ENCODE measurements at places on chromosomes 13 and 19.

DNA sequence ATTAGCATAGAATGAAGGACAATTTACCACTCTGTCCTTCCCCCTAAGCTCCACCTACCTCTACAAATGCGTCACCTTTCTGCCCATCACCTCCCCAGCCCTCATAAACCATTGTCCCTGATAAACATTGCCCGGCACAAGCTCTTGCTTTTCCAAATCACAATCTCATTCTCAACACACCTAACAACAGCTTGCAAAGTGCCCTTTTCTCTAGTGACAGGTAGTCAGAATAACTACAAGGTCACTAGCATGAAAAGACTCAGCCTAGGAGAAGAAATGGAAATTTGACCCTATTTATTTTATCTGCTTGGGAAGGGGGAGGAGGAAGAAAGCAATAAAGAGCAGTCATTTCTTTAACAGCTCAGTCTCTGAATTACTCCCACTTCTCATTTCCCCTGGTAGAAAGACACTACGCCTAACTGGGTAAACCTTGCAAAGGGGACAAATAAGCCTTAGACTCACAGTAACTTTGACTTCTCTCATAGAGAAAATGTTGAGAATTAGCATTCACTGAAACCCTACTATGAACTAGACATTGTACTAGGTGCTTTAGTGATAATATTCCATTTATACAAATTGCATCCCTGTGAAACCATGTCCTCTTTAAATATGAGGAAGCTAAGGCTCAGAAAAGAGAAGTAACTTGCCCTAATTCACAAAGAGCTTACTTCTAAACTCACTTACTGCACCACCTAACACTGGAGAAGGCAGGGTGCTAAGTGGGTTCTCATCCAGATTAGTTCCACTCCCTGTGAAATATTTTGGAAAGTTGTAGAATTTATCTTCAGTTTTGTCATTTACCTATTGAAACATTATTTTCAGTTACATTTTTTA lies 116.2 kb upstream of the FNDC3A start:
- DNase-seq = no peak

DNA sequence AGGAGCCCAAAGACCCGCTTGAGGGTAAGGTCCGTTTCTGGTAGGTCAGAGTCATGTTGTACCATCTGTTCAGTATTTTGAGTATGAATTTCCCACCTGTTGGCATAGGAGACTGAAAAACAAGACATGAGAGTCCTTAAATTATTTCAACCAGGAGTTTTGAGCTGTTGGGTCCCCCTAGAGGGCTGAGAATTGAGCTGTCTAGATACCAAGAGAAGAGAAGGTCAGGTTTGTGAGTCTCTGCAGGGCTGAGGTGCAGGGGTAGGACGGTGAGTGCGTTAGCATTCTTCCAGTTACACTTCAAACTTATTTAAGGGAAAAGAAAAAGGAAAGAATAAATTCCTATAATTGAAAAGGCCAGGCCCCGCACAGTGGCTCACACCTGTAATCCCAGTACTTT lies 5.0 kb downstream of the CBLC start:
- no peak for DNase-seq

DNA sequence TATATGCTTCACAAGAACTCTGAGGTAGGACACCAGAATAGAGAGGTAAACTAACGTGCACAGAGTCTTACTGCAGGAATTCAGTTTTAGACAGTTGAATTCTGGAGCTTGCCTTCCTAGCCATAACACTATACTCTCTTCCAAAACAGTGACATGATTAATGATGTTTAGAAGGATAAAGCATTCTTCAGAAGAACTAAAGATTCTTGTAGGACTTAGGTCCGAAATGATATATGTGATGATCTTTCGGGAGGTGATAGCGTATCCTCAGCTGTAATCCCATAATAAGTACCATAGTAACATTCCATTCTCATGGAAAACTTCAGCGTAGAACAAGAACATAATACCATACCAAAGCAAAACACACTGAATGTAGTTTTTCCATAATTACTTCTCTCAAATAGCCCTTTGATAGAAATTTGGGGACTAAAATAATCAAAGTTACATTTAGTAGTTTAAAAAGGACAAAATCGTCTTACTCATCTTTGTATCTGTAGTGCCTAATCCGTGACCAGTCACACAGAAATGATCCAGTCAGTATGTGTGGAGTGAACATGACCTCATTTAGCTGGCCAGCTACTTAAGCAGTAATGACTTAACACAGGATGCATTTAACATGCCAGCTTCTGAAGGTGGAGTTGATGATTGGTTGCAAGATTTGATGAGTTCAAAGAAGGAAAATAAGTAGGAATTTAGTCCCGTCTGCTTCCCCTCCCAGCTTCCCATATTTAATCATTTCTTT lies 38.4 kb downstream of the PIBF1 start:
- no peak for DNase-seq

DNA sequence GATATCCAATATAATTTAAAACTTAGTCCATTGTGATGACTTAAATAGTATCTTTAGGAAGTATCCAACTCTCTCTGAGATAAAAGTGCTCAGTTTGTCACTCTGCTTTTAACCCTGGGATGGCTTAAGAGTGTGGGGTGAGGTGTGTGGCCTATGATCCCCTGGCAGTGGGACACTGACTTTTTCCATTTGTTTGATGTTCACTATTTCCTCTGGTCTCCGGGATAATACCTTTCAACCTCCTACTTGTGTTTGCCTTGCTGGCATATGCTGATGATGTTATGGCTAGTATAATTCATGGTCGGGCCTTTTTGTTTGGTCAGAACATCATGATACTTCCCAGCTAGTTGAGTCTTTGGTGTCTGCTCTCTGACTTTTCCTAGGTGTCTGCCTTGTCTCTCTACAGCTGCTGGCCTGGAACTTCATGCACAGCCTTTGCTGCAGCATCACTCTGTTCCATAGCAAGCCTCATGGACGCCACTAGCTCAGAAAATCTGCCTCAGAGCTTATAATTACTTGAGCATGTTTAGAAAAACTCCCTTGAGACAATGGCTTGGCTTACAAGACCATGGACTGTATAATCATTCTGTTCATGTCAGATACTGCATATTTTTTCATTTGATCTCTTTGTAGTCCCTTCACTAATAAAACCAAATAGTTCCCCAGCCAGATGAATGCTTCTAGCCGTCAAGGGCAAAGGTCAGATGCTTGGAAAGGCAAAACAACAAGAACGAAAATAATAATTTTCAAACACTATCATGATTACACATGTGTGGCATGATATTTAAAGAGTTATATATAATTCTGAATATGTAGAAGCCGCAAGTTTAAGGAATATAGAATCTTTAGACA lies 75.2 kb downstream of the WDFY2 start:
- DNase-seq = no peak

GRCh38 chr13:59471106-59471505 lies 692.6 kb downstream of the DIAPH3 start:
- no peak for DNase-seq

GRCh38 chr19:29819986-29820385 lies 8.2 kb downstream of the CCNE1 start:
- DNase-seq = no peak

GRCh38 chr13:46504036-46504435 lies 48.9 kb upstream of the LRCH1 start:
- DNase-seq = no peak

DNA sequence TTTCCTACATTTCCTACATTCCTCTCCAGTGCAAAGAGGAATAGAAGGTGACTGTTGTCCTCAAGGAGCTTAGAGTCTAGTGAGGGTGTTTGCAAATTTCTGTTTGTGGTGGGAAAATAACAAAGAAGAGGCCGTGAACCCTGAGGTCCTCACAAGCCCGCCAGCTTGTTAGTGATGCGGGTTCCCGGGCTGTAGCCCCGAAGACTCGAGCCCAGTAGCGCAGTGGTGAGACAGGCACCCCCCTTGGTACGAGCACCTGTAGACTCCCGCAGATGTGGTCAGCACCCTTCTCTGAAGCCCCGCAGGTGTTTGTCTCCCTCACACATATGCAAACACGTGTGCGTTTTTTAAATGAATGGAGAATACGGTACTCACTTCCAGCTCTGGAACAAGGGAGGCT lies 26.5 kb upstream of the SPACA7 start:
- no peak for DNase-seq

DNA sequence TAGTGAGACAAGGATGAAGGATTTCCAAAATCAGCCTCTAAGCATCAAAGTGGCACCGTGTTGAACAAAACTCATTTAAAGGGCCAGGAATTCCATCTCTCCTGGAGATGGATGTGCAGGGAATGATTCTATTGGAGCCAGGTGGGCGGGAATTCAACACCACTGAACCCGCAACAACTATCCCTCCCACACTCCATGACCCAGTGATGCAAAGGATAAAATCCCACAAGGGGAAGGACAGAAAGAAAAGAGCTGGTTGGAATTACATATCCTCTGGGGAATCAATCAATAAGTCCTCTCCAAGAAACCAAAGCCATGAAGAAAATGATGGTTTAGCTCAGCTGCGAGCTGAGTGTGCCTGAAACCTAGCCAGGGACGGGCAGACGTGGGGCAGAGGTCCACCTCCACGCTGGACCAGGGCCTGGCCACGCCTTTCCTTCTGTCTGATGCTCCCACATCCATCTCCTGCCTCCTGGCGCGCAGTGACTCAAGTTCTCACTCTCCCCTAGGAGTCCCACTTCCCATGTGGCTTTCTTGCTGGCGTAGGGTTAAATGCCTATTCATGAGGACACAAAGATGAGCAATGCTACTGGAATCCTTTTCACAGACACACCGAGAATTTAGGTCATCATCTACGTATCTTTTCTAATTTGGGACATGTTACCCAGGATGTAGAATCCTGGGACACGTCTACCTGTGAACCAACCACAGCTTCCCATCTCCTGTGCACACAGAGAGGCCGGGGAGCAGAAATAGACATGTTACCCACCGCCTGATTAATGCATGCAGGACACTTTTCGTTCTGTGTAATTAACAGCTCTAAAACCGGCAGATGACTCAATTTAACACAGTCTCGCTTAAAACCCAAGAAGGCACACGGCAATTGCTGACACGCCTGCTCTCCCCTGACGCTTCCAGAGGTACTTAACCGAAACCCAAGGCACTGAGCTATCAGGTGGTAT lies 48.6 kb downstream of the PEPD start:
- no peak for DNase-seq

DNA sequence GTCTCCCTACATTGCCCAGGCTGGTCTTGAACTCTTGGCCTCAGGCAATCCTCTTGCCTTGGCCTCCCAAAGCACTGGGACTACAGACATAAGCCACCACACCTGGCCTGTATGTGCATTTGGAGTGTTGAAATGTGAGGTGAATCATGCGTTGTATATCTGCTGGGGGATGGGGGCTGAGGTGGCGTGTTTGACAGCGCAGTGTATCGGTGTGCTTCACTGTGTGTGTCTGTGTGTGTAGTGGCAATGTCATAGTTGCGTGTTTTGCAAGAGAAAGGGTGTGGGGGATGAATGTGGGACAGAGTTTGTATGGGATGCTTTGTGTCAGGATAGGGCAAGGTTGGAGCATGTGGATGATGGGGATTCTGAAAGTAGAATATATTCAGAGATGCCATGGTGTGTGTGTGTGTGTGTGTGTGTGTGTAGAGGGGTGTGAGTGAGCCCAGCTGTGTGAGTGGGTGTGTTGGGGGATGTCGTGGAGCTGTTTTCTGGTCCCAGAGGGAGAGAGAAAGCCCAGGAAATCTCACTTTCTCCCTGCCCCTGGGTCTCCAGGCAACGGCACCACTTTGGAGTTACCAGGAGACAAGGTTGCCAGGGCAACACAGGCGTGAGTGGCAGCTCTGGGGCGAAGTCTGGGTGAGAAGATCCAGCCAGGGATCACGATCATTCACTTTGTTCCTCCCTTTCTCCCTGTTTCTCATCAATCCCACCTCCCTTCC lies 1.1 kb upstream of the SWSAP1 start:
- DNase-seq = no peak

GRCh38 chr13:97491452-97491851 lies 57.5 kb downstream of the RAP2A start:
- no peak for DNase-seq

- no peak for DNase-seq
Observed at GRCh38 chr19:42288387-42288786, 13.5 kb upstream of the PRR19 start.

DNA sequence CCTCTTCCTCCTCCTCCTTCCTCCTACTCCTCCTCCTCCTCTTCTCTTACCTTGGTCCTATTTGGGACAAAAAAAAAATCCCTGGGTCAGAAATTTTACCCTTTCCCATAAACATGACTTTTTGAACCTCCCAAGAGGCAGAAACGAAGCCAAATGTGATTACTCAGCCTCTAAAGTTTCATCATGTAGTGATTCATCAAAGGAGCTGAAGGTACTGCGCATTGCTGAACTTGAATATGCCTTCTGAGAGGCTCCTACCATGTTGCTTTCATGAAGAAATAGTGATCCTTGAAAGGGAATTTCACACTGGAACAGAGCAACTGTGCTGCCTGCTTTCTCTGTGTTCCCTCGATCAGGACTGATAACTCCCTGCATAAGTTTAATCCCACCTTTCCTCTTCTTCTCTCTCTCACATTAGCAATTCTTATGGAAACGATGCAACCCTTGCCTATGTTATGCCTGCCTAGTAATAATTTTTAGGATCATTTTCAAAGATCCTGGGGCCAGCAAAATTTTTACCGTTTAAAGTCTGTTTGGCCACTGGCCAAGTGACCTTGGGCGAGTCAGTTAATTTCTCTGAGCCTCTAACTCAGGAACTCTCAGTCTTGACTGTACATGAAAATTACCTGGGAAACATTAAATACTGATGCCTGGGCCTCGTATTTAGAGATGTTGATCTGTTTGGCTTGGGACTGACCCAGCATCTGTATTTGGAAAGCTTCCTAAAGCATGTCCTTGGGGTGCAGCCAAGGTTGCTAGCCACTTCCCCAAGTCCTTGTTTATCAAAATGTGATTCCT lies 149.5 kb downstream of the DCT start:
- no peak for DNase-seq

- no peak for DNase-seq
Observed at GRCh38 chr19:43562226-43562697, 13.1 kb downstream of the XRCC1 start.

GRCh38 chr13:33745370-33746324 lies 72.3 kb upstream of the RFC3 start:
- no peak for DNase-seq

- DNase-seq = no peak
Observed at GRCh38 chr19:41844601-41845000, at the start of gene LYPD4. Gene LYPD4, minus strand, starts transcription at chr19:41844683. Its CDS starts 5,398 bp downstream, at chr19:41839285.

DNA sequence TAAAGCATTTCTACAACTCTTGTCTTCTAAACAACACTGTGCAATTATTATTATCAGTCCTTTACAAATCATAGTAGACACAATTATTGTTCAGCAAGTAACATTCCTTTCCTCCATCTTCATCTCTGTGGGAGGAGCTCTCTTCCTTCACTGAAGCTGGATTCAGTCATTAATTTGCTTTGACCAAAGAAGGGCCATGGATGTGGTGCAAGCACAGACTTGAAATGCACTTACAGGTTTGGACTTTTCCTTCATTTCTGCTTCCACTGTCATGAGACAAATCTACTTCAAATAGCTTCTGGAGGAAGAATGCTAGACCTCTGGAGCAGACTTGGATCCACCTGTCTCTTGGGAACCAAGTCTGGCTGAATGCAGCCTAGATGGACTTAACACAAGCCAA lies 336.6 kb upstream of the SLITRK6 start:
- no peak for DNase-seq

GRCh38 chr19:39078436-39079200 lies 5.5 kb upstream of the ACP7 start:
- DNase-seq = no peak
